Stomach (tissue), 19 donors: ENCODE measurements at places on chromosomes 5 and 9. TPM values are rescaled to one million over a fixed set of nuclear protein-coding genes. Genes with fewer than 3 reads are reported as not detected.

The SLC36A3 gene
- polyA plus RNA-seq = not detected

The PCDHB14 gene
- polyA plus RNA-seq = 1.1 TPM

The SLC34A1 gene
- polyA plus RNA-seq = not detected

The BARHL1 gene
- polyA plus RNA-seq = not detected

The IL4 gene
- not detected for polyA plus RNA-seq

The RPL37 gene
- 1,957 TPM for polyA plus RNA-seq

The ABLIM3 gene
- 11.8 TPM for polyA plus RNA-seq

The ADRA1B gene
- polyA plus RNA-seq = 0.25 TPM

The C1QTNF3 gene
- polyA plus RNA-seq = 6.9 TPM

The LCN9 gene
- not detected for polyA plus RNA-seq

The PCDHGA8 gene
- polyA plus RNA-seq = 0.08 TPM

The GLRA1 gene
- polyA plus RNA-seq = not detected

The NCS1 gene
- 3.2 TPM for polyA plus RNA-seq

The FOXE1 gene
- not detected for polyA plus RNA-seq

The ORM2 gene
- 17.1 TPM for polyA plus RNA-seq

The CNTNAP3 gene
- 0.25 TPM for polyA plus RNA-seq

The SPOUT1 gene
- 13.4 TPM for polyA plus RNA-seq

The CCDC69 gene
- polyA plus RNA-seq = 24.9 TPM

The CSF1R gene
- polyA plus RNA-seq = 10.2 TPM

The CDKN2B gene
- 4.7 TPM for polyA plus RNA-seq

The SCGB3A2 gene
- not detected for polyA plus RNA-seq

The CDH6 gene
- polyA plus RNA-seq = 0.30 TPM

The ADAMTS12 gene
- polyA plus RNA-seq = 0.15 TPM

The PTPRD gene
- polyA plus RNA-seq = 0.12 TPM

The TPM2 gene
- 672 TPM for polyA plus RNA-seq

The LURAP1L gene
- polyA plus RNA-seq = 6.7 TPM

The ESM1 gene
- 0.15 TPM for polyA plus RNA-seq

The TMEM171 gene
- 6.7 TPM for polyA plus RNA-seq

The CAVIN4 gene
- 0.37 TPM for polyA plus RNA-seq

The PLPP7 gene
- polyA plus RNA-seq = 1.6 TPM

The FST gene
- polyA plus RNA-seq = 4.1 TPM

The PCA3 gene
- not detected for polyA plus RNA-seq

The PSD2 gene
- 0.05 TPM for polyA plus RNA-seq

The HEMGN gene
- not detected for polyA plus RNA-seq

The C9orf50 gene
- not detected for polyA plus RNA-seq

The ITK gene
- 0.93 TPM for polyA plus RNA-seq

The PPP2R2B gene
- 0.76 TPM for polyA plus RNA-seq

The TMEM38B gene
- polyA plus RNA-seq = 3.1 TPM

The NKD2 gene
- 12.8 TPM for polyA plus RNA-seq
